ENCODE measurements at places on chromosomes 11 and 22. TPM values are rescaled to one million over a fixed set of nuclear protein-coding genes. Genes with fewer than 3 reads are reported as not detected.

Gene FAT3
- polyA plus RNA-seq, result 9.7 TPM

Gene CCDC15
- 4.0 TPM for polyA plus RNA-seq

GRCh38 chr11:32379719-32380118 lies 55.6 kb downstream of the WT1 start:
- no peak for DNase-seq

Gene SEZ6L
- polyA plus RNA-seq, result 0.30 TPM

- DNase-seq, result no peak
Measured at GRCh38 chr22:43823353-43823908, 11.3 kb upstream of the EFCAB6 start.

- no peak for DNase-seq
Measured at GRCh38 chr11:23217072-23217471, 356.8 kb upstream of the CCDC179 start.

GRCh38 chr11:32098142-32098903 lies 7.4 kb downstream of the RCN1 start:
- no peak for DNase-seq

Gene PRMT3
- polyA plus RNA-seq, result 17.9 TPM

Gene KRTAP5-8
- 1.1 TPM for polyA plus RNA-seq

DNA sequence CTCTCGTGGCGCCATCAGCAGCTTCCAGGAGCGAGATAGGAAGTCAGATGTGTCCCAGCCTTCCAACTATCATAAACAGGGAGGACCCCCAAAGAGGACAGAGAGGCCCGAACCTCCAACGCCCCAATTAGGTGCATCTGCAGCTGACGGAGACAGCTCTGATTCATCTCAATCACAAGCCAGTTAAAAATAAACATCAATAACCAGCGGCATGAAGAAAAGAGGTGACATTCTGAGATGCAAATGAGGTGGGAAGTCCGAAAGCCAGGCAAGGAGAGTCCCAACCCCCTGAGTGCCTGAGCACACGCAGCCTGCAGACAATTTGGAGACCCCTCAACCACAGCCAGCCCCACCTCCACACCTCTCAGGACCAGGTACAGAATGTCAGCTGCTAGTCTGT lies 28.1 kb upstream of the IGSF9B start:
- DNase-seq, result no peak

GRCh38 chr11:92941676-92942571 lies 27.5 kb upstream of the MTNR1B start:
- no peak for DNase-seq

GRCh38 chr11:97048481-97048880 lies 658.7 kb downstream of the JRKL start:
- no peak for DNase-seq

Gene SLC37A2
- 3.0 TPM for polyA plus RNA-seq
